ENCODE measurements at places on chromosomes 4 and X.

- no peak for DNase-seq
Measured at GRCh38 chrX:54843050-54843449, 35.5 kb downstream of the MAGED2 start.

- DNase-seq = no peak
Measured at GRCh38 chr4:99473131-99473530, 37.7 kb upstream of the C4orf17 start.

DNA sequence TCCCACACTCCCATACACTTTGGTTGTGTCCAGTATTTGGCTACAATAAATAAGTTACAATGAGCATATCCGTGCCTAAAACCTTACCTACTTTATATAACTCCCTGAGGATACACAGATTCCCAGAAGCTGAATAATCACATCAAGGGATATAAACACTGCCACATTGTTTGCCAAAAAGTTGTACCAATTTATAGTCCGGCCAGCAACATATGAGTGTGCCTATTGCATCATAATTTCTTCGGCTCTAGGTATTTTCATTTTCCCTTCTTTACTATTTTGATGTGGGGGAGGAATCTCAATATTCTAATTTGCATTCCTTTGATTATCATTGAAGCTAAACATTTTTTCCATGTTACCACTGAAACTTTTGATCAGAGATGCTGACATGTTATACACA, 146.4 kb downstream of the PCDH19 start:
- DNase-seq = no peak

- no peak for DNase-seq
Measured at GRCh38 chrX:109632906-109633504, 8.0 kb upstream of the KCNE5 start.

GRCh38 chr4:169619518-169619957, 840 bp upstream of the CLCN3 start:
- DNase-seq = peak; percentile 72

- DNase-seq = no peak
Measured at GRCh38 chr4:47654972-47655693, 170.1 kb downstream of the ATP10D start.

DNA sequence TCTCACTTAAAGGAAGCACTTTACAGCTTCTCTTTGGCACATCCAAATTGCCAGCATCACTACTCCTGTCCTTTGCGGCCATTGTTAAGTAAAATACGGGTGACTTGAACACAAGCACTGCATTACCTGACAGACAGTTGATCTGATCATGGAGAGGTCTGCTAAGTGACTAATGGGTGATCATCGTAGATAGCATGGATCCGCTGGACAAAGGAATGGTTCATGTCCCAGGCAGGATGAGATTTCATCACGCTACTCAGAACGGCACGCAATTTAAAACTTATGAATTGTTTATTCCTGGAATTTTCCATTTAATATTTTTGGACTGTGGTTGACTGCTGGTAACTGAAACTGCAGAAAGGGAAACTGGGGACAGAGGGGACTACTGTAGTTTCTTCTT, 94.1 kb downstream of the NEUROG2 start:
- DNase-seq = no peak

- no peak for DNase-seq
Measured at GRCh38 chr4:120225527-120225926, 158.9 kb upstream of the MAD2L1 start.

GRCh38 chr4:47863486-47863885, 25.6 kb upstream of the CORIN start:
- no peak for DNase-seq

- no peak for DNase-seq
Measured at GRCh38 chrX:132214518-132214917, 4.7 kb downstream of the RAP2C start.

GRCh38 chrX:53859890-53860289, 173.4 kb upstream of the HUWE1 start:
- DNase-seq = no peak

DNA sequence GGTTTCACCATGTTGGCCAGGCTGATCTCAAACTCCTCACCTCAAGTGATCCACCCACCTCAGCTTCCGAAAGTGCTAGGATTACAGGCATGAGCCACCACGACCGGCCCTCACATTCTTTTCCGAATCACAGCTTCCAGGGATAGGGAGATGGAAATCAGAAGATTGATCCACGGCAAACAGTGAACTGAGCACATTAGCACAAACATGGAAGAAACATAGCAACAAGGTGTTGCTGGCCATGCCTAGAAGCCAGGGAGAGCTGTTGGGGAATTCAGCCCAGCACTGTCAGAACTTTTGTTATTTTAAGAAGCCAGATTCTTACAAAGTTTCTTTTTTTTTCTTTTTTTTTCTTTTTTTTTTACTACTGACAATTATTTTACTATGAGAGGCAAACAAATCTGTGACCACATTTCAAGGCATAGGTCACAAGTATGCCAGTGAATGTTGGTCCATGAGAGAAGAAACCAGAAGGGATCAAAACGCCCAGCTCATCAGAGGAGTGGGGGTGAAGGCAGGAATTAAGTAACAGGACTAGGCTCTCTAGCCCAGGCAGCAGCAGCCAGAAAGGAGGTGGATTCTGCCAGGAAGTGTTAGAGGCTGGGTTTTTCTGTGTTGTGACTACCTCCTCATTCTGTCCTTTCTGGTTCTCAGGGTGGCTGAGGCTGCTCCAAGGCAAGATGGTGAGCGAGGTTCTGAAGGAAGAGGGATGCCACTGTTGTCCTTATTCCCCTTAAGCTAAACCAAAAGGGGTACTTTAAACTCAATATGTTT, 44.1 kb downstream of the TEC start:
- DNase-seq = no peak

DNA sequence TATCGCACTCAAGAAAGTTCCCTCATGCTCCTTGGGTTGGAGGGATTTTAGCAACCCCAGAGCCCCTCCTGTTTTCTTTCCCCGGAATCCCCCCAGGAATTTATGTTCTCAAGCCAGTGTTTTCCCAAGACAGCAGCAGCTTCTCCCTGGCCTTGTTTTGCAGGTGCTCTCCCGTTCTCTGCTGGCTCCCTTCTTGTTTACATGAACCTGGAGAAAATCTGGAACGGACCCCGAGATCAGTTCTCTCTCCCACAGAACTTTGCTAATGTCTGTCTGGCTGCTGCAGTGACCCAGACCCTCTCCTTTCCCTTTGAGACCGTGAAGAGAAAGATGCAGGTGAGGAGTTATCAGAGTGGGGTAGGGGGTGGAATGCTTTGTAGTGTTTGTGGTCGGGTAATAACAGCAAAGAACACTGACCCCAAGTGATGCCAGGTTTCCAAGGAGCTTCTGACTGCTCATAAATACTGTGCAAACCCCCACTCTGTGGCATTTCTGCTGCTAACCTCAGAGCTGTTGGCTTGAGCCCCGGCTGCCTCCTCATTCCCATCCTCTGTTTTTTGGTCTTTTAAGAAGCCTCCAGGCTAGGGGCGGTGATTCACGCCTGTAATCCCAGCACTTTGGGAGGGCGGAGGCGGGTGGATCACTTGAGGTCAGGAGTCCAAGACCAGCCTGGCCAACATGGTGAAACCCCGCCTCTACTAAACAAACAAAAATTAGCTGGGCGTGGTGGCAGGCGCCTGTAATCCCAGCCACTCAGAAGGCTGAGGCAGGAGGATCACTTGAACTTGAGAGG, 11.1 kb downstream of the SLC25A43 start:
- DNase-seq = no peak

- no peak for DNase-seq
Measured at GRCh38 chrX:71634366-71634765, 16.1 kb upstream of the CXCR3 start.

GRCh38 chr4:123339507-123340380, 56.9 kb upstream of the SPRY1 start:
- DNase-seq = no peak

- no peak for DNase-seq
Measured at GRCh38 chr4:122458625-122459024, 2.1 kb upstream of the IL2 start.
